ENCODE measurements at places on chromosomes 7 and 10.

- no peak for DNase-seq
Measured at GRCh38 chr7:85711894-85712293, 525.0 kb upstream of the SEMA3D start.

GRCh38 chr7:20438694-20439376 is 108.1 kb downstream of the ITGB8 start:
- no peak for DNase-seq

GRCh38 chr7:138049505-138050116 is 26.6 kb upstream of the AKR1D1 start:
- no peak for DNase-seq

DNA sequence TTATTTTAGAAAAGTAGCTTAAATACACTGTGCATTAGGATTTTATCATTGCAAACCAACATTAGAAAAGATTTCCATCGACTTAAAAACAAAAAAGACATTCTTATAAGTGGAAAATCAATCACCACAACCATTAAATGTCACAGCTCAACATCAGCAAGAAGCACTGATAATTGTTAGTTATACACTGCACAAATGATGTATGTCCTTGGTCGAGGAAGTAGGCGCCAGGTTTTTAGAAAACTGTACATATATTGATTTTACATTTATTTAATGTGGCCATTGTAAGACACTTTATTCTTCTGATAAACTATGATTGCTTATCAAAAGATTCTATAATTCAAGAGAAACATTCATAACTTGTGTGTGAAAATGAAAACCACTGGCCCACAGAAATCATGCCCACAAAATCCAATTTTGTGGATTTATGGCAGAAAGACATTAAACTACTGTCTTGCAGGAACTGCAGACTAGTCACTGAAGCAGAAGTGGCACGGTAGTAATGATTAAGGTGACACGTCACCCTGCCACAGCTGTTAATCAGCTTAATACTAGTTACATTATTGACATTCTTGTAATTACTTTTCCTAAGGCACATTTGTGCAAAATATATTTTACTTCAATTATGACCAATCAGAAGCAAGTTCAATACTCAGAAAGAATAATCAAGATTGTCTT is 79.4 kb downstream of the VPS41 start:
- no peak for DNase-seq

- DNase-seq, result no peak
Measured at GRCh38 chr7:2814946-2815874, 28.9 kb downstream of the GNA12 start.

- no peak for DNase-seq
Measured at GRCh38 chr7:128933180-128933891, 4.4 kb upstream of the IRF5 start.

DNA sequence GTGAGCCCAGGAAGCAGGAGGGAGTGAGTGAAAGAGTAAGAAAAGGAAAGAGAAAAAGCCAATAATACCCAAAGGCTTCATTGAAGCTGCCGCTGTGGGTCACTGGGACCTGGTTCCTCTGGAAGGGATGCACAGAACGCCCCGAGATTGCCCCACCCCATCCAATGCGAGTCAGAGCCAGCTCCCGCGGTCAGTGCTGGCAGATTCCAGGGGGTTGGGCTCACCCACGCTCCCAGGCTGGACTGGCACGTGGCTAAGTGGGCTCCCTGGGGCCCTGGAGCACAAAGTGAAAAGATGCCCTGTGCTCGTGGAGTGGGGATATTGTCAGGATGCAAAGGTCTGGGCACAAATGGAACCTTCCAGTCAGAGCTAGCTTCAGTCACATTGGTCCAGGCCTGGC is 117.0 kb downstream of the OAT start:
- no peak for DNase-seq

- DNase-seq, result no peak
Measured at GRCh38 chr7:38020121-38020785, 99.8 kb downstream of the EPDR1 start.

- no peak for DNase-seq
Measured at GRCh38 chr7:2607122-2607922, 24.5 kb upstream of the TTYH3 start.

GRCh38 chr10:5440206-5440605 is 27.8 kb downstream of the NET1 start:
- DNase-seq, result no peak

GRCh38 chr7:121103086-121103485 is 114.6 kb downstream of the CPED1 start:
- no peak for DNase-seq

GRCh38 chr7:4633012-4633411 is 49.1 kb upstream of the FOXK1 start:
- DNase-seq, result no peak

DNA sequence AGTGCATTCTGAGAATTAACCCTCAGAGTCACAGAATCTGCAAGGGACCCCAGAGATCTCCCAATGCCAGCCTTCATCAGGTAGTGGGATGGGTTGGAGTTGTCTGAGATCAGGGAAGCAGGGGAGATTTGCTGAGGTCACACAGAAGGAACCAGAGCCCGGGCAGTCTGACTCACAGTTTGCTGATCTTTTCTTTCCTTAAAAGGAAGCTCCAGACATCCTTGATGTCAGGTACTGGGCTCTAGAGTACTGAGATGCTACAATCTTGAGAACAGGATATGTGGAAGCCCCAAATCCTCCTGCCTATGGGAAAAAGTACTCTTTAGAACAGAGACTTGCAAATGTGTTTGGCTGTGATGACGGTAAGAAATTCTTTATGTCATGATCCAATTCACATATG is 706 bp downstream of the TBATA start:
- DNase-seq, result no peak

GRCh38 chr7:80216996-80217842 is 82.6 kb downstream of the GNAI1 start:
- DNase-seq, result no peak

DNA sequence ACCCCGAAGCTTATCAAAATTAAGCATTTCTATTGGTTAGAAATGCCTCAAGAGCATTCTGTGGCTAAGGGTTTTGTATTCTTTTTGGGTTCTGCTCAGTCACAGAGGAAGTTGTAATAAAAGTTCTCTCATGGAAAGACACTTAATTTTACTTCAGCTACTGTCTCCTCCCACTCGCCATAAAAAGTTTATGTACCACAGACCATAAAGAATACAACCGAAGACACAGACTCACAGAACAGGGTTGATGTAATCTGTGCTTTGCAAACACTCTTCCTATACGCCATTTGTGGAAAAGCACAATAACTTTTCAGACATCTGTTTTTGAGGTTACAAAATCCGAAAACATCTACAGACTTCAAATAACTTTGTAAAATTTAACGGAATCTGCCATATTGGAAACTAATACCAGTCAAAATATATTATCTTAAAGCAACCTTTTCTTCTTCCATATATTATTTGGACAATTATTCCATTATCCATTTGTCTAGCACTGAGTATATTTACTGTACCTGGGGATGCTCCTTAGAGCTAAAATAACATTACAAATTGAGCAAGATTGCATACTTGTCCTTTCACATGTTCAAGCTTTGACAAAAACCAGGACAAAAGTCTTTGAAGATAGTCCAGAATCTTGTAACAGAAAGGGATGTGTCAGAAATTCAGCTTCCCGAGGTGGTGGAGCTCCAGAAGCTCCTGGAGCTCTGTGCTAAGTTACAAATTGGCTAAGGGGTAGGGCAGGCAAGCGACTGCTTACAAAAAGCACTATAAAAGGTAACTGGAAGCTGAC is 219.0 kb upstream of the MEOX2 start:
- no peak for DNase-seq

- no peak for DNase-seq
Measured at GRCh38 chr10:7027913-7028808, 382.7 kb downstream of the SFMBT2 start.

DNA sequence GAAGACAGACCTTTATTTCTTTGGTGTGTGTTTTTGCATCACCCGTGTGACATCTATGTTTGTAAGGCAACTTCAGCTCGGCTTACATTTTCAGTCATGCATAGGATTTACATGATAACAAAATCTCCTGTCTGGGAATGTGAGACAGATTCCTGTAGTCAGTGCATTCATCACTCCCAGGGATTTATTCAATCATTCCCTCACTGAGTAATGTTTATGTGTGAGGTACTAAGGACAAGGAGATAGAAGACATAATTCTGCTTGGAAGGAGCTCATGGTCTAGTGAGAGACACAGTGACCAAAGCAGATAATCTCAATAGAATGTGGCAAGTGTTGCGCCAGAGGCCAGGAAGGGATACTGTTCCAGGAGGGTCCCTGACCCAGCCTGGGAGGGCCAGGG is 35.2 kb upstream of the BMPER start:
- DNase-seq, result no peak

DNA sequence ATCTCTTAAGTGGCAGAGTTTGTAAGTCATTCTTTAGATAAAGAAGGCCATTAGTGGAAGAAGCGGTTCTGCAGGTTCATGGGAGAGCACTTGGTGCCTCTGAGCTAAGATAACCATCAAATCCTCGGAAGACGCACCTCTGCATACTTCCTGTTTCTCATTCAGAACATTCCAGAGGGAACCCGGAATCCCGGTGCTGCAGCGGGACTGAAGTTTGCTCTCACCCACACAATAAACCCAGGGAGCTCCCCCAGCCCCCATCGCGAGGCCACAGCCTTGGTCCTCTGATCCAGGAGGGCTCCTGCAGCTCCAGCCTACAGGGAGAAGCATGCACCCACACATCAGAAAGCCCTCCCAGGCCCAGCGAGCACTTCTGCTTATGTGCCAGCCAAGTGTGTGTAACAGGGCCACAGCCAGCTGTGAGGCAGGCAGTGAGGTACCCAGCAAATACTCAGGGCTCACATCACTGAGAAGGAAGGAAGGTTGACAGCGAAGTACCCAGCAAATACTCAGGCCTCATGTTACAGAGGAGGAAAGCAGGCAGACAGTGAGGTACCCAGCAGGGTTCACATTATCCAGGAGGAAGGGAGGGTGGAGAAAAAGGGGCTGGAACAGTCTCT is 142.4 kb downstream of the DIP2C start:
- DNase-seq, result no peak

DNA sequence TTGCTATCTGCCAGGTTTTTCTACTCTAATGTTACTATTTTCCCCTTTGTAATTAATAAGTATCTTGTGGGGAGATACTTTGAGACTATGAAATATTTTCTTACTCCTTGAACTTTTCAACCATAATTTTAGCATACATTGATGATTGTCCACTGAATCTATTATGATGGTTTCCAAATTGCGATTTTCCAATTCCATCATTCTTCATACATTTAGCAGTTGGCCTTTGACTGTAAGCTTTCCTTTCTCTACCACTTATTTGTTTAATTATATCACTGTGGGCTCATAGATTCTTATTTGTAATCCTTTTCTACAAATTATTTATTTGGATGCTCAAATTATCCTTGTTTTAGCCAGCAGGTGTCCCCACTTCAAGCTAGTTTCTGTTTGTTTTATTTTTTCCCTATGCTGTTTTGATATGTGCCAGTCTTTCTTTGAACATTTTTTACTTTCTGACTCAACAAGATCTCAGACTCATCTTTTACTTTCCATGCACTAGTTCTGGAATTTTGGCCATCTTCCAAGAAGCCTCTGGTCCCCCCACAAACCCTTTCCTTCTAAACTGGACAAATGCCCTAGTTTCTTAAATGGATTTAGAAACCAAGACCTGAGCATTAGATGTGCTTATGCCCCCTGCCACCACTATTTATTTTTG is 11.4 kb upstream of the MRPS16 start:
- no peak for DNase-seq

GRCh38 chr7:50266635-50267386 is 37.7 kb upstream of the IKZF1 start:
- peak; percentile 60 for DNase-seq

DNA sequence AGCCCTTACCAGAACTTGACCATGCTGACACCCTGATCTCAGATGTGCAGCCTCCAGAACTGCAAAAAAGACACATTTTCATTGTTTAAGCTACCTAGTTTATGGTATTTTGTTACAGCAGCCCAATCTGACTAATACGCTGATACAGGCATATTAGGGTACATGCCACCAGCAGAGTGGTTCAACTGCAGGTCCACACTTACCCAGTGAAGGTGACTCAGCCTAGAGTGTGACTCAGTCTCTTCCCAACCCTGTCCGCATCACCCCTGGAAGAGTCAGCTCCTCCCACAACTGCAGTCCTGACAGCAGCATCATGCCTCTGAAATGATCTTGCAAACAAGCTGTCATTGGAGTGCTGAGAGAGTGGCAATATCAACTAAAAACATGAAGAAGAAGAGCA is 30.8 kb upstream of the GOT1 start:
- DNase-seq, result no peak

- DNase-seq, result no peak
Measured at GRCh38 chr7:90596671-90597562, 796 bp downstream of the CDK14 start.

DNA sequence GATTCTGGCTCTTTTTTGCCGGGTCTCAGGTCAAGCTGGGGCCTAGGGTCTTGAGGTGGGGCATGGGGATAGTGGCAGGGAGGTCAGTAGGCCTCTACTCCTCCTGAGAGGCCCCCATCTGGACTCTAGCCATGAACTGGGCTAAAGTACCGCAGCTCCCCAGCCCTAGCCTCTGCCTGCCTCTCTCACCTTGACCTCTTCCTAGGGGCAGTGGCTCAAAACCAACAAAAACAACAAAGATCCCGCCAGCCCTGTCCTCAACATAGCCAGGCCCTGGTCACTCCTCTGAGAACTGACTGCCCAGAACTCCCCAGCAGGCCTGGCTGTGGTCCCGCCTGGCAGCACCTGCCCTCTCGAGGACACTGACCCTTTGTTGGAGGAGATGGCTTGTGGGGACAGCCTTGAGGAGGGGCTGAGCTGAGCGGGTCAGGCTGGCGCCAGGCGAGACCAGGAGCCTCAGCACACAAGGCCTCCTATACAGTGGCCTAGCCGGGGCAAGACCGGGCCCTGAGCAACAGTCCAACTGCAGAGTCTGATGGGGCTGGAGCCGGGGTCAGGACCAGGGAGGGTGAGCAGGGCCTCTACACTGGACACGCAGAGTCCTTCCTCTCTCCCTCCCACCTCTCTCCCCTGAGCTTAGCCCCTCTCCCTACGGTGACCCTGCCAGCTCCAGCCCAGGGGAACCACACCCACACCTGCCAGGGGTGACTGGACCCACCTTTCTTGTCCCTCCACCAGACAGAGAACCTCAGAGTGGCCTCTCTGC is 11.6 kb upstream of the PPIF start:
- DNase-seq, result no peak

DNA sequence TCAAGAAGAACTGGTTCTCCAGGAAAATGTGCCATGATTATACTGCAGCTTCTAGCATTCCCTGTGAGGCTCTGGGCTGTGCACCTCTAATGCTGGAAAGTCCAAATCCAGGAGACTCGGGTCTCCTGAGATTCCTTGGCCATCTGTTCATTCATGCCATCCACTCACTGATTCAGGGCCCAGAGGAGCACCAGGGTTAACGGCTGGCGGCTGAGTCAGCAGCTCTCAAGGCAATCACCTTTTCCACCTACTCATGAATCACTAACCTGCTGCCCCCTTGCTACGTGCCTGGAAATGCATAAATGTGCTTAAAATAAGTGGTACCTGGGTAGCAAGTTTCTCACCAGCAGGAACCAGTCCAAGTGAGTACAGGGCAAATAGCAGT is 132.7 kb downstream of the KCNMA1 start:
- no peak for DNase-seq

GRCh38 chr7:108193594-108194498 is 63.7 kb upstream of the LAMB4 start:
- no peak for DNase-seq

- DNase-seq, result no peak
Measured at GRCh38 chr7:95549818-95550529, 46.3 kb downstream of the PDK4 start.
